ENCODE measurements at places on chromosomes 3 and 15.
A peak's percentile ranks its signal among the peaks of the same experiment; 100 is the strongest.

GRCh38 chr3:5198986-5199731 is 11.7 kb downstream of the EDEM1 start:
- peak; percentile 32 for DNase-seq

DNA sequence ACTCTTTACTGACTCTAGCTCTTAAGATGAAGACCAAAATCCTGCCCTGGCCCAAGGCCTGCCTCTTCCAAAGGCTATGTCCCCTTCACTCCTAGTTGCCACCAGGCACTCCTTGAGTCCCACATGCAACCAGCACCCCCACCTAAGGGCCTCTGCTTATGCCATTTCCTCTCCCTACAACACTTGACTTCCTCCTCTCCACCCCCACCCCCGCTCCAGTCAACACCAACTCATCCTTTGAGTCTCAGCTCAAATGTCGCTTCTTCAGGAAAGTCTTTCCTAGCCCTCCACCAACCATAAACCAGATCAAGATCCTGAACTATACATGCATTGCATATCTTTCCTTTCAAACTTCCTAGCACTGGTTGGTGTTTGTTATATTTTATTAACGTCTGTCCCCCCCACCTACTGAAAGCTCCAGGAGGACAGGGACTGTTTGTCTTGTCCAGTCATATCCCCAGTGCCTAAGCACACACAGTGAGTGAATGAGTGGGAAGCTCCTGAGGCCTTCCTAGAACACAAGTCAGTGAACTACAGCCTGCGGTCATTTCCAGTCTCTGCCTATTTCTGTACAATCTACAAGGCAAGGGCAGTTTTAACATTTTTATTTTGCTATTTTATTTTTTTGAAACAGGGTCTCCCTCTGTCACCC is 7.3 kb downstream of the TBC1D2B start:
- DNase-seq = peak; percentile 53

GRCh38 chr3:38722781-38723568 is 73.5 kb upstream of the SCN5A start:
- no peak for DNase-seq

DNA sequence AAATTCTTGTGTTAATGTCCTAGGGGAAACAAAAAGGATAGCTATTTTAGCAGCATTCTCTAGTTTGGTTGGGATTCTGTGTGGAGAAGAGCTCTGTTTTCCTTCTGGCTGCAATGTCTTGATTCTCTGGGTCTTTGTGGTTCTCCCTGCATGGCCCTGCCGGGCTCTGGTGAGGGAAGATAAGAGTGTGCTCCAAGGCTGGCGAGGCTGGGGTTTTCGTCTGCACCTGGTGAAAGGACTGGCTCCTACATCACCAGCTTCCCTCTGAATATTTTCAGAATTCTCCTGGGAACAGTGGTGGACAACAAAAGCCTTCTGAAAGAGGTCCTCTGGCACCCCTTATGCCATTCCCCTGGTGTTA is 38.1 kb upstream of the SFMBT1 start:
- no peak for DNase-seq

GRCh38 chr15:55630858-55631257 is 42.7 kb upstream of the PYGO1 start:
- no peak for DNase-seq

- DNase-seq = no peak
Measured at GRCh38 chr3:61897848-61898247, 336.5 kb downstream of the PTPRG start.

DNA sequence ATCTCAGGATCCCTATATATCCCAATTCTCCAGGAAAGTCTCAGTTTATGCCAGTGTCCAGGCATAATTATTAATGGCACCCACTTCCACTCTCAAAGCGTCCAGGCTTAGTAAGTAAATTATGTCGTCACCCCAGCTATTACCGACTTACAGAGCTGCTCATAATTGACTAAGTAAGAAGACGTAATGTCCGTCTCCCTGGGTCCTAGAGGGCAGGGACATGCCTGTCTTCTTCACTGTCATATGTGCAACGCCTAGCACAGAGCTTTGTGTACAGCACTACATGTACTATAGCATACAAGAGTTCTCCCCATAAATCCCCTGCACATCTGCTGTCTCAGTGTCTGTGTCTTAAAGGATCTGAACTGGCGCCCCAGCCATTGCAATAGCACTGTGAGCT is 23.9 kb upstream of the HRH1 start:
- no peak for DNase-seq

- DNase-seq = no peak
Measured at GRCh38 chr15:73900095-73900712, 26.1 kb upstream of the LOXL1 start.

DNA sequence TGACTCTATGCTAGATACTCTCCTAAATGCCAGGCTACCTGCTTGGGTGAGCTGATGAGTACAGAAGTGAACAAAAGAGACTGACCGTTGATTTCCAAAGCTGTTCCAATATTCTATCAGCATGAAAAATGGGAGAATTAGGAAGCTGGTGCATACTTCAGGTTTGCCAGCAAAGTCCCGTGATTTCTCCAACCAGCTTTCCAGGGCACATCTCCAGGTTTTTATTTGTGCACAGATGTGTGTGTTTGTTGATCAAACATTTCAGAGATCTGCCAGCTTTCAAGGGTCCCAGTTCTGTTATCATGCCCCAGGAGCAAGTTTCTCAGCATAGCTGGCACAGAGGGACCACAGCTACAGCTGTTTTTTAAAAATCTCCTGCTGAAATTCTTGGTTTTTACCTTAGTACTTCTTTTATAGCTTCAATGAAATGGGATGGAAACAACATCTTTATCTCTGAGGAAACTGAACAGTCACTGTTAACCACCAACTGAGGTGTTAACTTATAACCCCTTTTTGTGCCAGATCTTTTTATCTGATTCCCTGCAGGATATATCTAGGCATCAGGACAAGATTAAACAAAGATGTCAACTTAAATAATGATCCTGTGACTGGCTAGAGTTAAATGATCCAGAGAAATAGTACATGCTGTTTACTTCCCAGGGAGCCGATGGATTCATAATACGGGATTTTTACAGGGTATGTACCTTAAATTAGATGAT is 380.8 kb downstream of the GRM7 start:
- no peak for DNase-seq

GRCh38 chr3:30702828-30703397 is 96.5 kb downstream of the TGFBR2 start:
- DNase-seq = no peak

DNA sequence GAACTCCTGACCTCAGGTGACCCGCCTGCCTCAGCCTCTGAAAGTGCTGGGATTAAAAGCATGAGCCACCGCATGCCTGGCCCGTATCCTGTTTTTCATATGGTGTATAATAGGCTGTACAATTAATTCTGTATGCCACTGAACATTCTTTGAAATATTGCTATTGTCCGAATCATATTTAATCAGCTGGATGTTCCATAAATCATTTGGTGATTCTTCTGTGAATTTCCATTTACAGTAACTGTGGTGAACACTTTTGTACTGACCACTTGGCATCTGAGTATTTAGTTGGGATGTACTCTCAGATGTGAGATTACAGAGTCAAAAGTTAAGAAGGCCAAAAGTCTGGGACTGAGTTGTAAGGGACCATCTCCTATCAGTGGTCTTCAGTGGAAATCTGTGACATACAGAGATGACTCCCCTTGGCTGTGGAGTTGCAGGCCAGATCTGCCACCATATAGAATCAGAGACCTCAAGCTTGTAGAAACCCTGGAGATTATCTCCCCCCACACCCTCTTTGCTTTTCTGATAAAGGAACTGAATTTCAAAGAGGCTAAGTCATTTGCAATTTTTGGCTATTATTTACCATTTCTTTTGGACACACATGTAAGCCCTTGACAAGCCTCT is 25.7 kb upstream of the DYNC1LI1 start:
- no peak for DNase-seq

DNA sequence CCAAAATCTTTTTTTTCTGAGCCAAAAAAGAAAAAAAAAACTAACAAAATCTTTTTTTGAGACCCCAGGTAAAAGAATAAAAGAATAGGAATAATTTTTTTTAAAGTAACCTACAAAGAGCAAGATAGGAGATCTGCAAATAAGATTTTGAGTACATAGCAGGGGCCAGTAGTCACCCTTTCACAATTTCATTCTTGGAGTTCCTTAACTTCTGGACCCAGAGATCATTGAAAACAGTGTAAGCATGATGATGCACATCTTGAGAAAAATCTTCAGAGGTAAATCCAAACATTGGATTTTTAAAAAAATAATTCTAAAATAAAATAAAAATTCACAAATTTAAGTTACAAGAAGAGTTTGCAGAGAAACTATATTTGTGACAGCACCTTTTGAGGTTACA is 18.8 kb downstream of the TFRC start:
- DNase-seq = no peak

DNA sequence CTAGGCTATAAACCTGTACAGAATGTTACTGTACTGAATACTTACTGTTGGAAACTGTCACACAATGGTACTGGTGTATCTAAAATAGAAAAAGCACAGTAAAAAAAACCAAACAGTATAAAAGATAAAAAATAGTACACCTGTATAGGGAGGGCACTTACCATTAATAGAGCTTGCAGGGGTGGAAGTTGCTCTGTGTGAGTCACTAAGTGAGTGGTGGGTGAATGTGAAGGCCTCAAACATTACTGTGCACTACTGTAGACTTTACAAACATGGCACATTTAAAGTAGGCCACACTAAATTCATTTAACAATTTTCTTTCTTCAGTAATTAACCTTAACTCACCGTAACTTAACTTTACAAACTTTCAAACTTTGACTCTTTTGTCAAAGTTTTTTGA is 22.0 kb downstream of the B3GALNT1 start:
- no peak for DNase-seq

DNA sequence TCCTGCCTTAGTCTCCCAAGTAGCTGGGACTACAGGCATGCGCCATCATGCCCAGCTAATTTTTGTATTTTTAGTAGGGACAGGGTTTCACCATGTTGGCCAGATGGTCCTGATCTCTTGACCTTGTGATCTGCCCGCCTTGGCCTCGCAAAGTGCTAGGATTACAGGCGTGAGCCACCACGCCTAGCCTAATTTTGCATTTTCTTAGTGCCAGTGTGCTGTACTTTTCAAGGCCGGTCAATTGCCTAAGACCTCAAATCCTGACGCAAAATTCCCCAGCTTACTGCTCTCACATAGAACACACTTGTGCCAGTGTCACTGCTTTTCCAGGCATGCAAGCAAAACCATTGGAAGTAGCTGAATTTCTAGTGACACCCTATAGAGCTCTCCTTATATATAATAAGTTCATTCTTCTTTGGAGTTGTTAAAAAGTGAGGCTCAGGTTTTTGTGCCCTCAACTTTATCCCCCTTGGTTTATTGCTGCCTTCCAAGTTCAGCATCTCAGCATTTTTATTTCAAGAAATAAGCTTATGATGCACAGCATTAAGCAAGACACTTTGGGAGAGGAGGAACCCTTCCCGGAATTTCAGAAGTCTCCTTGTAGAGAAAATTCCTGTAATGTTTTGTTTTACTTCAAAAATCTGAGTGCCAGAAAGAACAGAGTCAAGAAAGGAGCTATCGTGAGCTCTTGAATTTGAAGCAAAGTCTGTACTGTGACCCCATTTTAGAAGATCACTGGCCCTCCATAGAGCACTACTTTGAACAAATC is 93.2 kb downstream of the FILIP1L start:
- no peak for DNase-seq

GRCh38 chr3:124132813-124133212 is 140.9 kb upstream of the ROPN1 start:
- DNase-seq = no peak

DNA sequence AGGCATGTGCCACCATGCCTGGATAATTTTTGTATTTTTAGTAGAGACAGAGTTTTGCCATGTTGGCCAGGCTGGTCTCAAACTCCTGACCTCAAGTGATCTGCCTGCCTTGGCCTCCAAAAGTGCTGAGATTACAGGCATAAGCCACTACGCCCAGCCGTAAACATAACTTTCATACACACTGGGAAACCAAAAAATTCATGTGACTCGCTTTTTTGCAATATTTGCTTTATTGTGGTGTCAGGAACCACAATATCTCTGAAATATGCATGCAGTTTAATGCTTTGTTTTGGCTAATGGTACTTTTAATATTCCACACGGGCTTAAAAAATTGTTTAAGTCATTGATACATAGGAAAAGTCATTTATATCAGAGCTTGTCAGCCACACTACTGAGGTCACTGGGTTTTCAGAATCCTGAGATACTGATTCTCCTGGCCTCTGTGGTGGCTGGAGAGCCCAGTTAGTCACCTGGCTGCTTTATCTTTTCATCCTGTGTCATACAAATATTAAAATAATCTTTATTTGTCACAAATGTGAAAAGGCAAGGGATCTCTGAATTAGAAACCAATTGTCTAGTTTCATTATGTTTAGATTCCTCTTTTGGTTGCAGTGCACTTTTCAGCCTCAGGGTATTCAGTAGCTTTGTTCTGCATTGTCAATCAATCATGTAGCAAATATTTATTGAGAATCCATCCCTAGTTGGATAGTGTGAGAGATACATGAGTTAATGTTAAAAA is 10.0 kb downstream of the TMEM62 start:
- no peak for DNase-seq

GRCh38 chr3:84904212-84904611 is 54.6 kb upstream of the CADM2 start:
- DNase-seq = no peak

GRCh38 chr15:101458158-101458900 is 31.2 kb downstream of the PCSK6 start:
- no peak for DNase-seq

DNA sequence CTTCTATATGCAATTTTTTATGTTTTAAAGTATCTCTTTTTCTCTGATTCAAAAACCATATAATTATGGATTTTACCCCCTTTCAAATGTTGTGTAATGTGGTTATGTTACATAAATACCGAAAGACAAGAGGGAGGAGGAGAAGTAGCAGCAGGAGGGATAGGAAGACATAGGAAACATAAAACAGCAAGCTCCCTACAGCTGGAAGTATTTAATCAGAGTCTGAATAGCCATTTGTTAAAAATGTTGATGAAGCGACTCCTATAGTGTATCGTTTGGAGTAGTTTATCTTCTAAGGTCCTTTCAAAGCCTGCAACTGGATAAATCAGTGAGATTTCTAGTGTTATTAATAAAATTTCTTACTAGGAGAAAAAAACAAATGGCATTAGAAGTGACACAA is 598.1 kb upstream of the GOLIM4 start:
- DNase-seq = no peak

DNA sequence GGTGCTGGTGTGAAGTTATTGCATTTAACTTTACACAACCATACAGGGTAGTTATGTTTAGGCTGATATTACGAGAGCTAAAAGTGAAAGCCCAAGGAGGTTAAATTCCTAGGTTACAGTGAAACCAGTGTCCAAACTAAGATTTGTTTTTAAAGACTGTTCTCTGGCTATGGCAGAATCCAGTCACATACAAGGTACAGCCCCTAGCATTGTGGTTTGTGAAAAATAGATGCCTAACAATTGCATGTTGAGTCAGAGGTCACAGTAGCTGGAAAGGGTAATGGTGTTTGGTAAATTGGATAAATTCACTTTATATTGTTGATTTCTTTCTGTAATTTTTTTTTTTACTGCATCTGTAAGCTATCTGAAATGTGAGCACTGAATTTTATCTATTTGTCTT is 614.6 kb upstream of the TBL1XR1 start:
- no peak for DNase-seq

DNA sequence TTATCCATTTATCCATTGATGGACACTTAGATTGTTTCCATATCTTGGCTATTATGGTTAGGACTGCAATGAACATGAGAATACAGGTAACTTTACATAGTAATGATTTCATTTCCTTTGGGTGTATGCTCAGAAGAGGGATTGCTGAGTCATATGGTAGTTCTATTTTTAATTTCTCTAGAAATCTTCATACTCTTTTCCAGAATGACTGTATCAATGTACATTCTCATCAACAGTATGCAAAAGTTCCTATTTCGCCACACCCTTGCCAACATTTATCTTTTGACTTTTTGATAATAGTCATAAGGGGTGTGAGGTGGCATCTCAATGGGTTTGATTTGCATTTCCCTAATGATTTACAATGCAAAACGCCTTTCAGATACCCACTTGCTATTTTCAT is 6.2 kb upstream of the NIPA1 start:
- DNase-seq = no peak

Data from CD4-positive, alpha-beta T cell treated with Interleukin-21 for 1 hour (primary cell).